Activated CD4-positive, alpha-beta T cell treated with anti-CD3 and anti-CD28 coated beads, Interleukin-2, amount 10 ng/mL, durations not matched to agents 7 days and 5 days (primary cell): ENCODE measurements at places on chromosomes 4 and X. TPM values are rescaled to one million over a fixed set of nuclear protein-coding genes. Genes with fewer than 3 reads are reported as not detected.

DNA sequence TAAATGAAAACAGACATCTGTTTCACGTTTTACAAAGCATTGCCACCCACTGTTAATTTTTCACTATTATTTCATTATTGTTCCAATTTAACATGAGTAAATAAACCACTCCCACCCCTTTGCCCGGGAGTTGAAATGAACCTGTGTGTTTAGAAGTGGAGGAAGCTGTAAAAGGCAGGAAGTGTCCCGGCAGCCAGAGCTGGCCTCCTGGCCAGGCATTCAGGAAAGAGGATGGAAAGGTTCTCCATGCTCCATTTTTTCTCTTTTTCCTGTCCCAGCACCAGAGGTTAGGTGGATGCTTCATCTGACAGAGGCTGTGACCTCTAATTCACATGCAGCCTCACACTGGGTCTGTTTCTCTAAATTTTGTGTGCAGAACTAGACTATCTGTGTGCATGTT is 55.5 kb upstream of the LNX1 start:
- no peaks in the 10 kb centered on the region for H3K36me3 ChIP-seq
- H3K27me3 ChIP-seq: peaks cover 3% of the 10 kb centered on the region
- H3K4me1 ChIP-seq: no peaks in the 10 kb centered on the region
- H3K27ac ChIP-seq: no peak overlapping the region

GRCh38 chrX:9131066-9131465 is 97.1 kb upstream of the FAM9B start:
- H3K27ac ChIP-seq: no peak overlapping the region
- no peak for DNase-seq
- H3K4me3 ChIP-seq: no peak overlapping the region
- H3K36me3 ChIP-seq: no peaks in the 10 kb centered on the region
- no peaks in the 10 kb centered on the region for H3K4me1 ChIP-seq
- H3K27me3 ChIP-seq: no peaks in the 10 kb centered on the region

DNA sequence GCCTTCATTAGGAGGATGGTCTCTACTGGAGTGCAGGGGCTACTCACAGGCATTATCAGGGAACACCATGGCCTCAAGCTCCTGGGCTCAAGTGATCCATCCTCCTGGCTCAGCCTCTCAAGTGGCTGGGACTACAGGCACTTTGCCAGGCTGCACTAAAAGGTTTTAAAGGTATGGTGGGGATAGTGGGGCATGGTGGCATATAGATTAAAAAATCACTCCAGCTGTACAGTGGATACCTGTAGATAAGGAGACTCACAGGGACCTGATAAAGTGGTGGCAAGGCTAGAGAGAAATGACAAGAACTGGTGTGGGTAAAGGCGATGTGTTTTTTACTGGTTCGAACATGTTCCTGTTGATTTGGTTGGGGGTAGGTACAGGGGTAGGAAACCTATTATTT is 5.9 kb downstream of the ZAR1 start:
- H3K4me1 ChIP-seq: peaks cover 10% of the 10 kb centered on the region
- no peak overlapping the region for H3K27ac ChIP-seq
- H3K27me3 ChIP-seq: peaks cover 20% of the 10 kb centered on the region
- no peak for DNase-seq

The IBSP gene
- not detected for total RNA-seq
